CD4-positive, alpha-beta T cell treated with Interleukin-6 for 4 hours (primary cell): ENCODE measurements at places on chromosomes 4 and X.

DNA sequence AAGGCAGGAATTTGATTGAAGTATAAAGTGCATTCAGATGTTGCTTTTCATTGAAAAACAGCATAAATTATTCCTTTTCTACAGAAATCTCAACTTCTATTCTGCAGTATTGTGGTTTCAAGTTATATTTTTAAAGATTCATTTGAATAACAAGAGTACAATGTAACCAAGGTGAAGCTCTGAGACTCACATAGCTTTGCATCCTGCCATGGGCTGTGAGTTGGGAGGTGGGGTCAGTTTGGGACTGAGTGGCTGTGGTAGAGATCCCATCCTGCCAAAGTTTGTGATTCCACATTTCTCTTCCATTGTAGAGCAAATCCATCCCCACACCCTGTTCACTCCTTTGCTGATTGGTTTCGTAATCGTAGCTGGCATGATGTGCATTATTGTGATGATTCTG lies 69.2 kb downstream of the KIT start:
- no peak for DNase-seq

GRCh38 chr4:110854021-110854678 lies 231.3 kb upstream of the PITX2 start:
- DNase-seq, result no peak

GRCh38 chr4:108035691-108036090 lies 46.0 kb downstream of the HADH start:
- DNase-seq, result no peak

DNA sequence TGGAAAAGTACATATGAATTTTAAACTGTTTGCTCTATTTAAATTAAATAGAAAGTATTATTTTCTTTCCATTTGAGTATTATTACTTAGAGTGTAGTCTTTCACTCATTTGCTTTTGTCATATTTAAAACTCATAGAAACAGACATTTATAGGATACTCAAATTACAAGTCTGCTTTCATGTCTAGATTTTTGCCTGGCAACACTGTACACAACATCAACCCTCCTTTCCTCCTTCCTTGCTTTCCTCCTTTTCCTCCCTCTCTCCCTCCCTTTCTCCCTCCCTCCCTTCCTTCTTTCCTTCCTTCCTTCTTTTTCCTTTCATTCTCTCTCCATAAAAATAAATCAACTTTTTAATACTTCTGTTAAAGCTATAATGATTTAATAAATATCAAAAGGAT lies 2361.2 kb downstream of the ARAP2 start:
- DNase-seq, result no peak

DNA sequence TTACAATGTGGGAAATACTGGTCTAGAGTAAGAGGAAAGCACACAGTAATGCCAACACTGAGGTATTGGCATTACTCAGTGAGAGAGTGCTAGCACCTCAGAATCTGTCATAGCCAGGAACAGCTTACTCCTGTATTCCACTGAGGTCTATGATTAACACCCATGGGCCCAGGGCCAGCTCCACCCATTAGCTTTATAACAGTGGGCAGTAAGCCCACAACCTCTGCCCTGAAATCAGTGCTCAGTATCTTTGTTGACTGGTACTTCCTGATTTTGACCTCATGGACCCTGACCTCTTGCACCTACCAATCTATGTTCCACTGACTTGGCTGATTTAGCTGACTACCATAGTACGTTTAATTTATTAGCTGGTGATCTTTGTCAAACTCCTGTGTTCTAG lies 56.1 kb downstream of the LANCL3 start:
- DNase-seq, result no peak

DNA sequence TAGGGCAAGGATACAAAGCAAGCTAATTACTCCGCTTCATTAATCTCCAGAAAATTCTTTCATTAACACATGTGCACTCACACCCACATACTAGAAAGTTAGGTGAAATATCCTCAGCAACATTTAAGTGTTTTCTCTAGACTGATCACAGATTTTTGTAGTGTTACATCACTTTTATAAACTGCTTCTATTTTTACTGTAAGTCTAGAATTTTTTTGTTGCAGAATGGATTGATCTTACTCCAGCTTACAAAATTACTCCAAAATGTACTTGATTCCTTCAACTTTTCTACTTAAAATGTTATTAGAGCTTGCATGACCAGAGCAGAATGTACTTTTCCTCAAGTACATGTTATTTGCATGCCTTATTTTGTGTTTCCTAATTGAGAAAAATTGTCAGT lies 2325.2 kb downstream of the PCDH7 start:
- no peak for DNase-seq

DNA sequence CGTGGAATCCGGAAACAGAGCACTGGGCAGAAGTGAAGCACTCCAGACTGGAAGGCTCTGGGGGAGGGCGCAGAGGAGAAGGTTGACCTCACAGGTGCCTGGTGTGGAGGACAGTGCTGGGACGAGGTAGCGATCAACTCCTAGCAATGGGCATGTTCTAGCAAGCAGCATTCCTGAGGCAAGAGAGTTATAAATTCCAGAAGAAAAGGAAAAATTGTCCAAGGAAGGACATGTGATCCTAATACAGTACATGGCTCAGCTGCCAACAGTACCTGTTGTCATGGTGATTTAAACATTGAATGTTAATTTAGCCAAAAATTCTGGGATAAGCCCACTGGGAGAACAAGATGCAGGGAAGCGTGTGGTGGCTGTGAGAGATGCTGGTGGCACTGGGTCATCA lies 8.2 kb downstream of the ARHGAP4 start:
- no peak for DNase-seq

- DNase-seq, result no peak
These were observed 133.8 kb upstream of the TACR3 start for GRCh38 chr4:103853627-103854026.
